ENCODE measurements at places on chromosomes 16 and 17.

DNA sequence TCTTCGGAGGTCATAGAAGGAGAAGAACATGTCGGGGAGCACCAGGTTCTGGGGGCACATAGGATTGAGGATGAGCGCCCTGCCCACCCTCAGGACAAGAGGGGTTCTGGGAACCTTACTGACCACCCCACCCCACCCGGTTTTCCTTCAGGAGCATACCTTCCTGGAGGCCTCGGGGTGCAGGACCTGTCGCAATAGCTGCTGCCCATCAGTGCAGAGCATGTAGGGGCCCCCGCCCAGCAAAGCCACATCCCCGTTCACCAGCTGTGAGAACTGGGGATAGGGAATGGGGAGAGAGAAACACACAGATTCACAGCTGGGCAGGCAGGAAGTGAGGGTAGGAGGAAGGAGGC lies 2.1 kb downstream of the ESRP2 start:
- DNase-seq, result no peak

DNA sequence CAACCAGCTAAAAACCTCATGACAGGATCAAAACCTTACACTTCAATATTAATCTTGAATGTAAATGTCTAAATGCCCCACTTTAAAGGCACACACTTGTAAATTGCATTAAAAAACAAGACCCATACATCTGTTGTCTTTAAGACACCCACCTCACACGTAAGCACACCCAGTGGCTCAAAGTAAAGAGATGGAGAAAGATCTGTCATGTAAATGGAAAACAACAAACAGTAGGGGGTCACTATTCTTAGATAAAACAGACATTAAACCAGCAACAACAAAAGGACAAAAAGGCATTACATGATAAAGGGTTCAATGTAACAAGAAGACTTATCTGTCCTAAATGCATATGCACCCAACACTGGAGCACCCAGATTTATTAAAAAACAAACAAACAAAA lies 35.6 kb downstream of the SDR42E1 start:
- no peak for DNase-seq

DNA sequence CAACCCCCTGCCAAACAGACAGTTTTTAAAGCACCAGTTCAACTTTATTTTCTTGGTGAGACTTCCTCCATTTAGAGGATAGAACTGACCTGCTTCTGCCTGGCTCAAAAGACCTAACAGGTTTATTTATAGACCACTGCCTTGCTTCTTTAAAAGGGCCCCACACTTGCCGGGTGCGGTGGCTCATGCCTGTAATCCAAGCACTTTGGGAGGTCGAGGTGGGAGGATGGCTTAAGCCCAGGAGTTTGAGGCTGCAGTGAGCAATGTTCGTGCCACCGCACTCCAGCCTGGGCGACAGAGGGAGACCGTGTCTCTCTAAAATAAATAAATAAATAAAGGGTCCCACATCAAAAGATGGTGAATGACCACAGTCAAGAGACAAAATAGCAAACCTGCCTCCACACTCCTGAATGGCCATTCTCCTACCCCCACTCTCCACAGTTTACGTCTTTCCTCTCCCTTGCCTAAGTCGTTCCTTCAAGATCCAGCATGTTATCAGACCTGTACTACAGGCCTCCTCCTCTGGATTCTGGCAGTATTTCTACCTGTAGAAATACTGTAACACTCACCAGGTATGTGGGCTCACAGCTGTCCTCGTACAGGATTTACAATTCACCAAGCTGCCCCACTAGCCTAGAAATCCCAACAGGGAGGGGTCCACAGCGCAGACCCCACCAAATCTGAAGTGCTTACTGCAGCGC lies 95.6 kb downstream of the SMG6 start:
- no peak for DNase-seq

- no peak for DNase-seq
These were observed 144.8 kb upstream of the CACNG5 start for GRCh38 chr17:66690166-66690565.

DNA sequence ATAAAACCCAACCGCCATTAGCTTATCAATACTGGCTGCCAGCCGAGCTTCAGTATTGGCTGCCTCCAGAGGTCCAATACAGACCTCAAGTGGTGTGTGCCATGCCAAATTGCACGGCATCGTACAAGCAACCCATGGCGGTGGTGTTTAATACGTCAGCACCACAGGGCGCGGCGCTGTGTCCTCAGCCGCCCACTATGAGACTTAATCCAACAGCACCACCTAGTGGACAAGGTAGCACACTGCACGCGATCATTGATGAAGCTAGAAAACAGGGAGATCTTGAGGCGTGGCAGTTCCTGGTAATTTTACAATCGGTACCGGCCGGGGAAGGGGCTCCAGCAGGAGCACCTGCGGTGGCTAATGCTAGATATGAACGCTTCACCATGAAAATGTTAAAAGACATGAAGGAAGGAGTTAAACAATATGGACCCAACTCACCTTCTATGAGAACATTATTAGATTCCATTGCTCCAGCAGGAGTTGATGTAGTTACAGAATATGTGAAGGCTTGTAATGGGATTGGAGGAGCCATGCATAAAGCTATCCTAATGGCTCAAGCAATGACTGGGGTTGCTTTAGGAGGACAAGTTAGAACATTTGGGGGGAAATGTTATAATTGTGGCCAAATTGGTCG lies 15.4 kb downstream of the FLYWCH1 start:
- peak; percentile 49 for DNase-seq

- DNase-seq, result no peak
These were observed 5.9 kb upstream of the NAGS start for GRCh38 chr17:43998552-43998951.

DNA sequence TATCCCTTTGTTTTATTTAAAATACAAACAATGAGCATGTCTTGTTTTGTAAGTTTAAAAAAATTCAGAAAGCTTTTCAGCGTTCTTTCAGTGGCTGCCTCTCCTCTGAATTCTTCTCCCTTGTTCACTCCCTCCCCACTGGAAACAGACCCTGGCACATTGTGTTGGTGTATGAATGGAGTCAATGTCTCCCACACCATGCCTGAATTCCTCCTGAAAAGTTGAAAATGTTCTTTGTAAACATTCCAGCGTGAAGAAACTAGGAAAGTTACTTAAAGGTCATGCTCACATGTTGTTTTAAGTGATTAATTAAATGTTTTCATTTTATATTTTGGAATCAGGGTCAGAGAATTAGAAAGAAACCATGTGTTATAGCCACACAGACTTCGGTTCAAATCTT lies 136.9 kb upstream of the DYNLRB2 start:
- no peak for DNase-seq

DNA sequence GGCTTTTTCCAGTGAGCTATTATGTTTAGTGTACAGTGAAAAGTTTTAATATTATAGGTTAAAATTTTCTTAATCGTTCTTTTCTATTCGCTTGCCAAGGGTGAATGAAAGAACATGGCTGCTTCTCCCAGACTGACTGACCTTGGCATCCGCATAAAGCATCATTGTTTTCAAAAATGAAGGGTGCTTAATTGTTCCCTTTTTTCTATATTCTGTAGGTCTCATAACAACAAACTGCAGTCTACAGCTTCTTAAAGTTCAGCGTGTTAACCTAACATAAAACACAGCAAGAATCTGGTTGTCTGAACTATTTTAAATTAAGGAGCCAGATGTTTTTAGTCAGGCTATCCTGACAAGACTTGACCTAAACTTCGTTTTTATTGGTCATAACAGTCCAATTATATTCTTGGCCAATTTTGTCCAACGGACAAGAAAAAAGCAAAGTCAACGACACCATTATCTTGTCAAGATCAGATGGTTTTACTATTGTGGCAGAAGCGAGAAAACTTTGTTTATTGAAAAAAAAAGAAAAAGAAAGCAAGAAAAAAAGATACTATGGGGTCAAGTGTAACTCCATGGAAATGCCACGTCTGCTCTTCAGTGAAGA lies 14.1 kb downstream of the C17orf58 start:
- no peak for DNase-seq

GRCh38 chr17:673200-673681 lies 41.4 kb downstream of the VPS53 start:
- no peak for DNase-seq

GRCh38 chr16:22710326-22710725 lies 103.6 kb upstream of the HS3ST2 start:
- no peak for DNase-seq

Data from cerebellar nuclear complex (tissue), 1 donor.